ENCODE measurements at places on chromosomes 4 and X.
A peak's percentile ranks its signal among the peaks of the same experiment; 100 is the strongest.

GRCh38 chrX:47097018-47097417 lies 18.8 kb downstream of the RGN start:
- no peak for DNase-seq

GRCh38 chr4:112889619-112890527 lies 159.6 kb upstream of the ANK2 start:
- DNase-seq, result peak; percentile 26

DNA sequence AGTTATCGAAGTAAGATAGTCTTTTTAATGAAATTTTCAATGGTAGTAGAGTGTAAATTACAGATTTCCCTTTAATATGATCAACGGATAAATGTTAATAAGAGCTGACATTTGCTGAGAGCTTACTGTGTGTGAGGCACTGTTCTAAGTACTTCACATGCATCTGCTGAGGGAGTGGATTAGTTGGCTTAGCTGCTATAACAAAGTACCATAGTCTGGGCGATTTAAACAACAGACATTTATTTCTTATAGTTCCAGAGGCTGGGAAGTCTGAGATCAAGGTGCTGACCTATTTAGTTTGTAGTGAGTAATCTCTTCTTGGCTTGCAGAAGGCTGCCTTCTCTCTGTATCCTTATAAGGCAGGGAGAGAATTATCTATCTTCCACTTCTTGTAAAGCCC lies 174.3 kb downstream of the CEP135 start:
- DNase-seq, result no peak

GRCh38 chr4:81378386-81378785 lies 93.3 kb downstream of the RASGEF1B start:
- DNase-seq, result no peak

DNA sequence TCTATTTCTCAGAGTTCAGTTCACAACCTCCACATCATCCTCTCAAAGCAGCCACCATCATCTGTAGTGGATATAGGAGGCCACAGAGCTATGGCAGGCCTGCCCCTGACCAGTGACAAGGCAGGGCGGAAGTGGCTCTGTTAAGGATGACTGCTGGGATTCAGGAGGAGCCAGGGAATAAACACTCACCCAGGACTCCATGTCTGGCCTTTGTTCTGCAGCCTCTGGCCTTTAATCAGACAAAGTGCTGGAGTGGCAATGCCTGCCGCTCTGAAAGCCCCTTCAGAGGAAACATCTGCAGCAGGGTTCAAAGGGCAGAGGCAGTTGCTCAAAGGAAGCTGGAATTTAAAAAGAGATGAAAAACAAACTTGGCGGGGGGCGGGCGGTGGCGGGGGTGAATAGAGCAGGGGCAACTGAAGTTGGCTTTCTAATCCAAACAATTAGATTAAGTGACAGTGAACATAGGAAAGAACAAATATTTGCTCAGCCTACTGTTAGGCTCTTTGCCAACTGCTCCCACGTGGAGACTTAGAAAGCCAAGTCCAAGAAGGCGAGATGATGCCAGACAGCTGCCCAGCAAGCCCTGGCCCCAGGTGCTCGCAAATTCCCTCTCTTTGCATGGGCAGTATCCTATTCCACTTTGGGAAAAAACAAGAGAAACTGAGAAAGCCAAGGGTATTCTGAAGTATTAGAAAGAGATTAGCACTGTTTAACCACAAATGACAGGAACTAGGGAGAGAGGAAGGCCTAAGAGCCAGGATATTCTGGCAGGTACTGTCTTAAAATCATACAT lies 5.5 kb downstream of the MPP1 start:
- no peak for DNase-seq

- DNase-seq, result no peak
These were observed 128.7 kb upstream of the MID1 start for GRCh38 chrX:10749113-10749512.

DNA sequence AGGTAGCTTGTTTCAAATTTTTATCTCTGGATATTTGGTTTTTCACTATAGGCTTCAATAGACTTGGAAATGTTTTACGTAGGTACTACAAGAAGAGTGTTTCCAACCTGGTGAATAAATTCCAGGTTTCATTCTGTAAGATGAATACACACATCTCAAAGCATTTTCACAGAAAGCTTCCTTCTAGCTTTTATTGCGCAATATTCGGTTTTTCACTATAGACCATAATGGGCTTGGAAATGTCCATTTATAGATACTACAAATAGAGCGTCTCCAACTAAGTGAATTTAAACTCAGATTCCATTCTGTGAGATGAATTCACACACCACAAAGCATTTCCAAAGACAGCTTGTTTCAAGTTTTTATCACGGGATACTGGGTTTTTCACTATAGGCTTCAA lies 857.7 kb upstream of the HS3ST1 start:
- DNase-seq, result peak; percentile 36

GRCh38 chrX:24646745-24647182 lies 383 bp downstream of the PCYT1B start:
- DNase-seq, result no peak

GRCh38 chr4:76729460-76729859 lies 168.5 kb downstream of the SOWAHB start:
- DNase-seq, result peak; percentile 11

DNA sequence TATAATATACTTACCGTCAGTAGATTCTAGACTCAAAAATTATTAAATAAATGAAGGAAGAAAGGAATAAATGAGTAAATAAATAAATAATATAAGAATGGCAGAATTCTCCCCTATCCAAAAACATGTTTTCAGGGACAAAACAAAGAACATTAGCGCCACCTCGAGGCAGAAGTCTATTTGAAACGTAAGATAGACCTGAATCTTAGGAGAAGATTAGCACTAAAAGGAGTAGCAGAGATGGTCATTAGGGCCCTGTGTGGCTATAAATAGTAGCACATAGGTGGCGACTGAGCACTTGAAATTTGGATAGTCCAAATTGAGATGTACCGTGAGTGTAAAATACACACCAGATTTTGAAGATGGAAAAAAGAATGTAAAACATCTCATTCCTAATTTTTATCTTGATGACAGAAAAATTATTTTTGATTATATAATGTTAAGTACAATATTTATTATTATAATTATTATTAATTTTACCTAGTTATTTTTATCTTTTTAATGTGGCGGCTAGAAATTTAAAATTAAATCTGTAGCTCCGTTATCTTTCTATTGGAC lies 24.3 kb upstream of the SRD5A3 start:
- DNase-seq, result peak; percentile 55

GRCh38 chrX:12026481-12026880 lies 111.8 kb upstream of the FRMPD4 start:
- DNase-seq, result no peak

GRCh38 chrX:23902419-23902818 lies 5.3 kb downstream of the APOO start:
- DNase-seq, result peak; percentile 29

- no peak for DNase-seq
These were observed 42.2 kb downstream of the TLL1 start for GRCh38 chr4:165915215-165915614.

- DNase-seq, result no peak
These were observed 133.4 kb upstream of the SMAD1 start for GRCh38 chr4:145348291-145348690.

- DNase-seq, result no peak
These were observed 213.0 kb upstream of the GK2 start for GRCh38 chr4:79621061-79621460.

- no peak for DNase-seq
These were observed 170.9 kb downstream of the COL25A1 start for GRCh38 chr4:109131559-109131958.

- DNase-seq, result no peak
These were observed 91.3 kb upstream of the KLHL13 start for GRCh38 chrX:118207831-118208453.

DNA sequence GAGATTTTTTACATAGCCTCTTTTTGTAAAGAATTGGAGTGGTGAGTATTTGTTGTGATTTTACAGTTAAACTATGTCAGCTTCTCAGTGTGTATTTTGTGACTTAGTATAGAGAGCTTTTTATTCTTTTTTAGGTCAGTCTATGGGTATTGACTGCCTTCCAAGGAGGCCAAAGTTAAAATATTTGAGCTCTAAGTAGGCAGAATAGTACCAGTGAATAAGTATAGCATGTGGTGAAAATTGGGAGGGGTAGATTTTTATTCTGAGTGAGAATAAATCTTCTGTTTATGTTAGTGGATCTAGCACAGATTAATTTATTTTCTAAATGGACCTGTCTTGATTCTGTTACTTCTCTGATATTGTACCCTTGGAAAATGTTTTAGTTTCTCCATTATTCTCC lies 37.5 kb downstream of the HERC3 start:
- no peak for DNase-seq

DNA sequence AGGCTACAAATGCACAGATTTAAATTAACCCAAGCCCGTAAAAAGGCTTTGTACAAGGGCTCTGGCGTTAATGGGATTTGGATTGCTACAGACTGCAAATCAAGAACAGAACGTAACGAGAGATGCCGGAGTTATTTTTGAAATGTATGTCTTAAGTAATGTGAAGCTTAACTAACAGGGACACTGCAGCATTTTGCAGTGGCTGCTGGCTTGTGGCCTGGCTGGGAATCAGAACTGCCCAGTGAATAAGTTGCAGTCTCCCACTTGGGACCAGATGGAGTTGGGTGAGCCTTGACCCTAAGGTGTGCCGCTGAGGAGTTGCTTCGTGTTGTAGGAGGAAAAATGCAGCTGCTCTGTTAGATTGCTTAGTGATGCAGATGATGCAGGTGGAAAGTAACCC lies 318.4 kb downstream of the DHX15 start:
- no peak for DNase-seq

DNA sequence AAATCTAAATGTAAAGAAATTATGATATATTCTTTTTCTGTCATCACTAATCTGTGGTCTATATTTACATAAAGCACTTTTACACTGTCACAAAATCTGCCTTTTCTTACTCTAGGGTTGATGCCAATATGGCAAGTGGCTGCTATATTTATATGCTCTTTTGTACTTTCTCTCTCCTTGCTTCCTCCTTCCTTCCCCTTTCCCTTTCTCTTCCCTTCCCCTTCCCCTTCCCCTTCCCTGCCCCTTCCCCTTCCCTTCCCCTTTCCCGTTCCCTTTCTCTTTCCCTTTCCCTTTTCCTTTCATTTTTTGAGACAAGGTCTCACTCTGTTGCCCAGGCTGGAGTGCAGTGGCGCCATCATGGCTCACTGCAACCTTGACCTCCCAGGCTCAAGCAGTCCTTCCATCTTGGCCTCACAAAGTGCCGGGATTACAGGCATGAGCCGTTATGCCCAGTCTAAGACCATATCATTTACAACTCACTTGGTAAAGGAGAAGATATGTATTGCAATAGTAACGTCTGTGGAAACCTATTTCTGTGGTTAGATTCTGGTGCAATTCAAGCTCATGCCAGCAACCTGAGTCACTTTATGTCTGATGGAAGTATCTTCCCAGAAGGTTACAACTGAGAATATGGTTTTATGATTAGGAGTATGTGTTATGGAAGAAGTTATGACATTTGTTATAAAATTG lies 13.9 kb upstream of the PLAC8 start:
- peak; percentile 96 for DNase-seq

DNA sequence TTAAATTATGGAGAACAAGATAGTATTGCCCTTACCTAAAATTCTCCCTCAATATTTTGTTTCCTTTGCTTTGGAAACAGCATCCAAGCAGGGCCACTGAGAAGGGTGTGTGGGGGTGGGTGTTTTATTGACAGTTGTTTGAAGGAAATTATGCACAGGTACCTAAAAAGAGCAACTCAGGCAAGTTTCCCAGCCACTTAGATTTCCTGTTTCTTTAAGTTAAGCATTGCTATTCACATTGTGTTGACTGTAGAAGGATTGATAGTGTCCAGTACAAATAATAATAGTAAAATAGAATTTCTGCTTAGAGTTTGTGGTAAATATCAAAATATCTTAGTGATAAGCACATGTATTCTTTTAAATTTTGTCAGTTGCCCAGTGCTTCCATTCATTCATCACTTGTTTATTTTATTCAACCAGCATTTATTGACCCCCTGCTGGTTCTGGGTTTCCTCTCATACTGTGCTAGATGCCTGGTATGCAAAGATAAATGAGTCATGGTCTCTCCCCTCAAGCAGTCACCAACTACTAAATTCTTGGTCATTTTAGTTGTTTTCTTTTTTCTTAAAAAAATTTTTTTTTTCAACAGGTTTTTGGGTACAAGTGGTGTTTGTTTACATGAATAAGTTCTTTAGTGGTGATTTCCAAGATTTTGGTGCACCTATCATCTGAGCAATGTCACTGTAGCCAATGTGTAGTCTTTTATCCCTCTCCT lies 50.0 kb downstream of the GALNT7 start:
- DNase-seq, result no peak

GRCh38 chr4:187491286-187491685 lies 504.3 kb upstream of the ZFP42 start:
- DNase-seq, result no peak

- no peak for DNase-seq
These were observed 2.8 kb downstream of the CCNG2 start for GRCh38 chr4:77159806-77160205.

DNA sequence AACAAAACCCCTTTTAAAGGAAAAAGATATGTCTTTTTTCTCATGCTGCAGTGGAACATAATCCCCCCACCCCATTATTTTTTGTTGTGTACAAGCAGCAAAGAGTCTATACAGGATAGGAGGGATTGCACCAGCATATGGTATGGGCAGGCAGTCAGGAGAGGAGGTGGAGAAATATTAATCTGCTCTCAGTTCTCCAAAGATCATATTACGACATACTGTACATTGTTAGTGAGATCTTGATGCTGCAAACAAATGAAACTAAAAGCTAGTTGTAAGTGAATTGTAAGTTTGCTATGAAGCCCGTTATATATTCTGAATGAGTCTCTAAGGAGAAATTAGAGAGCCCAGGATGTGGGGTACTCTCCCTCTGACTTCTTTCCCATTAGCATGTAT lies 75.3 kb downstream of the RAPGEF2 start:
- DNase-seq, result peak; percentile 83

DNA sequence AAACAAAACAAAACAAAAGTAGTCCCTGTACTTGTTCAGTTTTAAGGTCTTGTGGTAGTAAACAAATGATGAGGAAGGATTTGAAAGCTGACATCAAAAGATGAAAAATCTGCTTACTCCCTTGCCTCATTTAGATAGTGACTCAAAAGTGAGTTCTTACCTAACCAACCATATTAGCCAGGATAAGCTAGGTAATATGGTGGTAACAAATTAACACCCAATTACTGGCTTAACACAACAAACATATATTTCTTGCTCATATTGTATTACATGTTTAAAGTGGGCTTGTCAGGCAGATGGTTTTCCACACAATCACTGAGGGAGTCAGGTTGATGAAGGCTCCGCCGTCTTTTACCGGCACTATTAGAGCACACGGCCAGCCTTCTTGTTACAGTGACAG lies 189.7 kb downstream of the PPARGC1A start:
- no peak for DNase-seq

- peak; percentile 73 for DNase-seq
These were observed 50.3 kb downstream of the MAML3 start for GRCh38 chr4:140103676-140104075.

- DNase-seq, result no peak
These were observed 99.5 kb downstream of the ANK2 start for GRCh38 chr4:113148925-113149324.

GRCh38 chr4:151228189-151229119 lies 48.5 kb upstream of the PRSS48 start:
- DNase-seq, result no peak

DNA sequence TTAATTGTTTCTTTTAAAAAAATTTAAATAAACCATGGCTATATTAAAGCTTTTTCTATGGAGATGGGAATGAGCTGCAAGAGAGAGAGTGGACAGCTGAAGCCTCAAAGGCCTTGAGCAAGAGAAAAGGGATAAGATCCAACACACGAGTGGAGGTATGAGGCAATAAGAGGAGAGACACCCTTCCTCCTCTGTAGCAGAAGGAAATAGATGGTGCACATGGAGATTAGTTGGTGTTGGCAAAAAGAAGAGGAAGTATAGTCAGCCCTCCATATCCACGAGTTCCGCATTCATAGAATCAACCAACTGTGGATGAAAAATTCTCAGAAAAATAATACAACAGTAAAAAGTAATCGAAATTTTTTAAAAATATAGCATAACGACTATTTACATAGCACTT lies 3.2 kb downstream of the CXorf38 start:
- peak; percentile 93 for DNase-seq

All from MV-4-11 (cell line).